AG10803 (cell line): ENCODE measurements at places on chromosomes 16 and 17.

DNA sequence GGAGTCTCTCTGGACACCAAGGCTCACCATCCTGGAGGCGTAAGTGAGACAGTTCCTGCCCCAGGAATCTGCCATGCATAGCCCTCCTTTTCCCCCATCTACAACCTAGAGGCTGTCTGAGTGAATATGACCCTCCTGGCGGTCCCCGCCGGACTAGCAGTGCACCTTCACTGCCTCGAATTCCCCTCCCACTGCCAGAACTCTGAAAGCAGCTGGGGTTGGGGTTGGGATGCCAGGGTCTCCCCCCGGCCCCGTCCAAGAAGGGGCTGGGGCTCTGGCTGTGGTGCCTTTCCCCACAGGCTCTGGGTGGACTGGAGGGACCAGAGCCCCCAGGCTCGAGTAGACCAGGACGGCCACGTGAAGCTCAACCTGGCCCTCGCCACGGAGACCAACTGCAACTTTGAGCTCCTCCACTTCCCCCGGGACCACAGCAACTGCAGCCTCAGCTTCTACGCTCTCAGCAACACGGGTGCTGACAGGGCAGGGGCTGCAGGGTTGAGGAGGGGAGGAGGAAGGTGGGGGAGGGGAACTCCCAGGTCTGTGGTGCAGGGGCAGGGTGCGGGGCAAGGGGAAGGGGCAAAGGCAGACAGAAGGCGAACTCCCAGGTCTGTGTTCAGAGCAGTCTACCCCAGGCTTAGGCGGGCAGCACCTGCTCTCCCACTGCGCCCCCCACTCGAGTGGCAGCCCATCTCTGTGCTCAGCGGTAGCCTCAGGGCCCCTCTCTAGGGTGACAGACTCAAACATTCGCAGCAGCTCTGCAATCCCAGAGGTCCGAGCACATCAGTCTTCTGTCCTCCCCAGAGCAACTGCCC, 1.2 kb downstream of the ZACN start:
- no peak for DNase-seq

GRCh38 chr17:78131172-78132083, 857 bp downstream of the TMC8 start:
- DNase-seq, result no peak

DNA sequence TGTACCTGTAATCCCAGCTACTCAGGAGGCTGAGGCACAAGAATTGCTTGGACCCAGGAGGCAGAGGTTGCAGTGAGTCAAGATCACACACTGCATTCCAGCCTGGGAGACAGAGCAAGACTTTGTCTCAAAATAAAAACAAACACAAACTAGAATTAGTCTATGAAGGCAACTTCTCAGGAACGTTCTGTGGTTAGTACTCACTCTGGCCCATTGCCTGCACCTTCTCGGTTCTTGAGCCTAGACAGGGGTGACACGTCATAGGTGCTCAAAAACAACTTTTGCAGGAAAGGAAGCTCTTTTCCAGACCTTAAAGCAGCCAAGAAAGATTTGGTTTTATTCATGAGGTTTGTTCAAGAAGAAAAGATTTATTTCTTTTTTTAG, 22.3 kb upstream of the CNOT1 start:
- DNase-seq, result peak; percentile 48

GRCh38 chr16:85289760-85290625, 177.7 kb upstream of the CIBAR2 start:
- no peak for DNase-seq

- DNase-seq, result peak; percentile 13
These were observed 1.4 kb upstream of the CD2BP2 start for GRCh38 chr16:30356401-30357084.

DNA sequence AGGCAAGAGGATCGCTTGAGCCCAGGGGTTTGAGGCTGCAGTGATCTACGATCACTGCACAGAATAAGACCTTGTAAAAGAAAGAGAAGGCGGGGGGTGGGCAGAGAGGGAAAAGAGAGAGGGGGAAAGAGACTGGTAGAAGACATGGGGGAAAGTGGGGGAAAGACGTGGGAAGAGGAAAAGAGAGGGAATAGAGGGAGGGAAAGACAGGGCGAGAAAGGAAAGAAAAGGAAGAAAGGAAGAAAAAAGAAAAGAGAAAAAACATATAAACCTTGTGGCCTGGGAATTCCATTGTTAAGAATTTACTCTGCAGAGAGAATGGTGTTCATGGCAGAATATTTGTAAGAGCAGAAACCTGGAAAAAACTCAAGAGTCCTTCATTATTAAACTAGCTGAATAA, 120.4 kb downstream of the RMI2 start:
- DNase-seq, result no peak

GRCh38 chr17:15268461-15268860, 3.3 kb upstream of the PMP22 start:
- no peak for DNase-seq
